ENCODE measurements at places on chromosomes 3 and 15.

DNA sequence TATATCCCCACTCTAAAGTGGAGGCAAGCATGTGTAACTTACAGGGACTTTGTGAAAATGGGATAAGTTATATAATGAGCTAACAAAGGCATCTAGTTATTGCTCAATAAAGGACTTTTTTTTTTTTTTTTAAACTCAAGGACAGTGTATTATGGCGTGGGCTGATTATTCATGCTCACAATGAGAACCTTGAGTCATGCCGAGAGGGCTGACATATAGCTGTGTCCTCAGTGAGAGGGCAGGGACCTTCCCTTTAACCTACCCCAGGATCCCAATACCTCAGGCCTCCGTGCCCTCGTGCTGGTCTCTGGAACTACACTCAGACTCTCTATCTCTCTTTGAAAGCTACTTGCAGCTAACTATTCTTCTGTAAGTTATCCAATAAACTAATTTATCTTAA is 319.9 kb upstream of the ICE2 start:
- DNase-seq = no peak

GRCh38 chr3:130849091-130849552 is 44.8 kb upstream of the ATP2C1 start:
- no peak for DNase-seq

GRCh38 chr15:69422336-69422895 is 8.3 kb downstream of the KIF23 start:
- DNase-seq = no peak

DNA sequence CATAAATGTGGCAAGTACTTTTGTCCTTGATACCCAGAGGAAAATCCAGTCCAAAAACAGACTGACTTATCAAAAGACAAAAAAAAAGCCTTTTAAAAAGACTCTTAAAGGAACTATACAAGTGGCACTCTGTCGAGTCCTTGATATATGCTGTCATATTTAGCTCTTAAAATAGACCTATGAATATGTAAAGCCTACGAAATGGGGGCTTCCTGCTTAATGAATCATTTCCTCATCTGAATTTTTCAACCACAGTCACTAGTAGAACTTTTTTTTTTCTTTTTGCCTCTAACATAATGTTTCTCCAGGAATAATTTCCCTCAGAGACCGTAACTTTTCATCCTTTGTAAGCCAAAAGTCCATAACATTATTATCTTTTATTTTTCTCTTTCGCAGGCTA is 95.8 kb downstream of the P3H2 start:
- DNase-seq = no peak

- peak; percentile 78 for DNase-seq
Measured at GRCh38 chr3:71875461-71875947, 90.6 kb upstream of the PROK2 start.

DNA sequence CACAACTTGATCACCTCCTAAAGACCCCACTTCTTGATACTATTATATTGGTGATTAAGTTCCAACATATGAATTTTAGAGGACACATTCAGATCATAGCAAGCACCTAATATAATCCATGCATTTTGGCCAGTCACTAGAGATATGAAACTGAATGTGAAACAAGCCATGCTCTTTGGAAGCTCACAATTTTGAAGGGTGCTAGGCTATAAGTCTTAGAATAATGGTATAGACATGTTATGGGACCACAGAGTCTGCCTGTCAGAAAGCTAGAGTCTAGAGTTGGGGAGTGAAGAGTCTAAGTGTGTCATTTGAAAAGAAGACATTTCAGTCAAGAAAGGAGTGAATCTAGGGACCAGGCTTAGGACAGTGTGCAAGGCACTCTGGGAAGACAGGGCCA is 186.4 kb upstream of the SLC24A5 start:
- DNase-seq = no peak

- DNase-seq = no peak
Measured at GRCh38 chr15:60392601-60392985, 5.2 kb downstream of the ANXA2 start.

DNA sequence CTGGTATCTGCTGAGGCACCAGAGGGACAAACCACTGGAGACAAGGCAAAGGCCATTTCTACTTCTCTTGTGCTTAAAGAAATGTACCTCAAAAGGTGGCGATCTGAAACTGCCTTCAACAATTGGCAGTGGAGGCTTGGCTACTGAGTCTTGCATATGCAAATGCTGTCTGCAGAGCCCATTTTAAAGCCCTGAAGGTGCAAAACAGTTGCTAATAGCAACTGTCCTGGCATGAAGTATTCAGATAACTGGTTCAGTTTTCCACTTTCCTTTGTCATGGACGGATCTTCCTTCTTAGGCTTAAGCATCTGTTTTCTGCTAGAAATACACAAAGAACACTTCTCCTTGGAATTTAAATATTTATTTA is 71.4 kb upstream of the PSMD6 start:
- no peak for DNase-seq

DNA sequence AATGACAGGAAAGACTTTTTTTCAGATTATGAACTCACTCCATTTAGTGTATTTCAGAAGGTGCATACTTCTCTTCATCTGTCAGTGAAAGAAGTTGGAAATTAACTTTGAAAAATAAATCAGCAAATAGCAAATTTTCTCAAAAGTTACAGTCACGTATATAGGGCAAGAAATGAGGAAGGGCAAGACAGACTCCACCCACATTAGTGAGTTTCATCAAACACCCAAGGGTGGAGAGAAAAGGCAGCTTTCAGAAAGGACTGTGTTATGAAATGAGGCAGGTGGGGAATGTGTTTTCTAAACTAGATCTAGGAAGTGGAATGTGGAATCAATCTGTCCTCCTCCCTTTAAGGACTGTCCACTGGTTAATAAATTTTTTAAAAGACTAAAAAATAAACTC is 2.9 kb downstream of the SLC22A13 start:
- no peak for DNase-seq

DNA sequence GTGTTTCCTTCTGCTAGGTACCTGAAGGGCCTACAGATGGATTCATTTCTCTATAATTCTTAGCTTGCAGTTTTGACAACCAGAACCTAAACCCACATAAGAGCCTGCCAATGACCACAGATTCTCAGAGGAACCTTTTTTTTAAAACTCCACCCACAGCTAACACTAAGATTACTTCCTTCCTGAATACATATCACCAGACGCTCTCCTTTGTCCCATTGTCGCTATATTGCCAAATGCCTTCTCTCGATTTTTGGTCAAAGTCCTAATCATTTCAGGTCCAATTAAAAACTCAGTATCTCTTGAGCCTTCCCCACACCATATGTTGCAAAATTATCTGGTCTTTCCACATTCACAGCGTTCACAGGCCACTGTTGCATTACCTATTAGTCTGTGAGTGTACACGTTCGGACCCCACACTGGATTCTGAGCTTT is 12.4 kb downstream of the ZNF710 start:
- no peak for DNase-seq

DNA sequence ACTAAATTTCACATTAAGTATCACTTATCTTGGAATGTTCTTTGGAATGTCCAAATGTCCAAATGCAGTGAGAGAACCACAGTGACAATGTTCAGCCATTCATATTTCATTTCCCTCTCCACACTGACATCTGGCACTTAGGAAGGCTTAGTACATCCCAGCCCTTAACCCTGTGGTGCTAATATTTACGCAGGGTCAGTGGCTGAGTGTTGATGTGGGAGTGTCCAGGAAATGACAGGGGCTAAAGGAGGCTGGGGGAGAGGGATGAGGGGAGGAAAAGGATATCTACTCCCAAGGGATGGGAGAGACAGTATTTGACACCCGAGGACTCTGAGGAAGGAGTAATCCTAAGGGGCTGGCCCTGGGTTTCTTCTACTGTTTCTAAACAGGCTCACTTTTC is 14.1 kb upstream of the CCR4 start:
- DNase-seq = no peak

DNA sequence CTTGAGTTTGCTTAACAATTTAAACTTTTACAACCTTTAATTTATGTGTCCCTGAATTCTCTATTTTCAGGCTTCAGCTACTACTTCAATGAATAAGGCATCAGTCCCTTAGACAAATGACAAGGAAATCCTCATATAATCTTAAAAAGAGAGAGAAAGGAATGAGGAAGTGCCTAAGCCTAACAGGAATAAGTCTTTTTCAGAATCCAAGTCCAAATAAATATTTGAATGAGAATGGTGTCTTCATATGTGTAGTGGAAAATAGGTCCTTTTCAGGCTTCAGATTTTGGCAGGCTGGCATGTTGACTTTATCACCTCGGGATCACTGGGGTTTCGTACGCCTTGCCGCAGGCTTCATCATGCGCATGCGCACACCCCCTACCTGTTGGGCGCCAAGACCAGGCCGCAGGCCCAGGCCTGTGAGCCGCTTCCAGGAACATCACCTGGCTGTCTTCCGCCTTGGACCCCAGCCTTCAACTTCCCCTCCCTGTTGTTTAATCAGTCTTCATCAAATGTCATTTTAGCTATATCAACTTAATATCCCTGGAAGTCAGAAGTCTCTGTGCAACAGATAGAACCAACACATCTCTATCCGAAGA is 334.5 kb downstream of the SOX2 start:
- DNase-seq = no peak

DNA sequence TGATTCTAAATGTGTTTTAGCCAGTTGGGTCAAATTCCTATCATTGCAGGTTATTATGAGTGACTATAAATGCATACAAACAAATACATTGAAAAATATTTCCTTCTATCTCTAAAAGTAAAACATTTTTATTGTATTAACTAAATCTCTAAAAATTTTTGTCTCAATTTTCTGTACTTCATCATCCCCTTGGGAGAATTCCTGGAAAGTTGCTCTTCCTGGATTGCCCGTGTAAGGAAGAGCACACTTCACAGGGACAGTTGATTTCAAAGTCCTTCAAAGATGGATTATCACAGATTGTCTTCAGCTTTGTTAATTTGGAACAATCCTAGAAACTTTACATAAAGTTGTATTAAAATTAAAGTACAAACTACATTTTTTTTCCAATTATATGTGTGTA is 595.6 kb downstream of the ROBO1 start:
- DNase-seq = no peak

- no peak for DNase-seq
Measured at GRCh38 chr3:4708230-4708629, 215.1 kb downstream of the ITPR1 start.

DNA sequence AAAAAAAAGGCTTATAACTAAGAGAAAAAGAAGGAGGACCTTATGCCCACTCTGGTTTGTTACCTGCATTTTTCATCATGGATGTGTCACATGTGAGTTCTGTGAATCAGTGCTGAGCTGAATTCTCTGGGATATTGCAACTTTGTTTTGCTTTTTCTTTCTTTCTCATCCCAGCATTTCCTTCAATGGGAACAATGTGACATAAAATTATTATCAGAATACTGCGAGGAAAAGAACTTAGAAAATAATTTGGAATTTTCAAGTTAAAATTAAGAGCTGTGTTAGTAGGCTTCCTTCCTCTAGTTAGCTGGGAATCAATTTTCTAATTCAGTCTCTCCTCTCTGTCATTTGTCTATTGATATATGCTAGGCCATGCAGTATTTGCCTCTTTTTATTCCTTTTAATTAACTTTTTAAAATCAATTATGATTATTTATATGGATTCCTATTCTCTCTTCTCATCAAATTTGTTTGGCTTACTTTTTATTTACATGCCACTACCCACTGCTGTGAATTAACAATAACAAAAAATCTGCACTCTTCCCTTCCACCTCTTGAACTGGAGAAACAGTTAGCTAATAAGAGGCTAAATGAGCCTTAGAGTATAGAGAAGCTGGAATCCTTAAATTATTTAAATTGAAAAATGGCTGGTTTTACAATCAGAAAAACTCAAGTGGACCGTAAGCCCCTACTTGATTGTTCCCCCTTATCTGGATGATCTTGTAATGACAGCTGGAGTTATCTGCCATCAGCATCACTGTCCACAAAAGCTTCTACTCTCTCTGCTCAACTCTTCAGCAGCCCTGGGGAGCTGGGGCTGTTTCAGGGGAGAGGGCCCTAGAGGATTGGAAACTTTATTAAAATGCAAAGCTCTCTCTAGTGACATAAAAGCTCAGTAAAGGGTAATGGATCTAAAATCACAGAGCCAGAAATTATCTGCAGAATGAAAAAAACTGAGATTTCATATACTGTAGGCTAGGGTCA is 95.3 kb upstream of the SOX2 start:
- DNase-seq = no peak

DNA sequence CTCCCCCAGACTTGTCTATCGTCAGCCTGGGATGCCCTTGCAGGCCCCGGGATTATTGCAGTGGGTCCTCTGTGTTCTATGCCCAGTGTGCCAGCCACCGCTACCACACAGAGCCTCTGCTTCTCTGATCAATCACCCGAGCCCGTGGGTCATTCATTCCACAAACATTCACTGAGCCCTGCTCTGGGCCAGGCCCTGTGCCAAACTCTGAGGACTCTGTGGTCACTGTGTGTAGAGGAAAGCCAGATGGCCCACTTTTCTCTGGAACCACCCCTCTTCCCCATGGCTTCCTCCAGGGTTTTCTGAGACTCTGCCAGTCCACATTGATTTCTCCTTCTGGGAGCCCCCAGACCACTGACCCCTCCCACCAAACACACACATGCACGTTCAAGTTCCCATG is 55.5 kb downstream of the BSN start:
- DNase-seq = no peak

- no peak for DNase-seq
Measured at GRCh38 chr15:68432441-68433064, 590 bp upstream of the ITGA11 start.

DNA sequence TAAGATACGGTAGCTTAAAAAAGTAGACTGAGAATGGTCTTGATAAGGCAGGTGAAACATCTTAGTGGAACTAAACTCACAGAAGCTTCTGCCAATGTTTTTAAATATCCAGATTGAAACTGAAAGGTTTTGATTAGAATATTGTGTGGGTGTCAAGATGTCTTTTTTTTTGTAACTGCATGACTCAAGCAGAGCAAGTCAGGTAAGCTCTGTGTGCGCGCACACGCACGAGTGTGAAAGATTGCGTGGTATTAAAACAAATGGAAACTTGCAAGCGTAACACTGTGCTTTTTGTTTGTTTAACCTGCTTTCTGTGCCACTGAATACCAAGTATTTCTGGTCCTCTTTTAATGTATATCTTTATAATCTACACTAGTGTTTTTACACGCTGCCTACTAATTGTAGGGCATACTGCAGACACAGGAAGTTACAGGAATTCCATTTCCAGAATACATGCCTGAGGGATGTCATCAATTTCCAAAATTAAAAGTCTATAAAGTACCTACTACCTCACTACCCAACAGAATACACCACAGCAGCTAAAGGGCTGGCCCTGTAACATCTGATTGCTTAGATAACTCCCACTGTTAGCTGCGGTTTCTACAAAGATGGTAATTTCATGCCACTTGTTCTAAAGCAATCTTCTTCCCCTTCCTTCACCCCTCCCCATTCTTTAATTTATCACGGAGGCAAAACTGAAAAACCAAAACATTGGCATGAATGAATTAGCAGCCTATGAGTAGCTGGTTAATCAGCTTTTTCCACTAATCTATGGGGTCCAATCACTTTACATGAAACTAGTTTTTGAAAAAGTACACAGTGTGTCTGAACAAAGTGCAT is 472.8 kb downstream of the SHQ1 start:
- DNase-seq = peak; percentile 37

Measured in stimulated activated CD4-positive, alpha-beta T cell treated with anti-CD3 and anti-CD28 coated beads, Interleukin-12 subunit alpha, Interleukin-12 subunit beta, amount 100 ng/mL, for 4 hours (primary cell).